Caudate nucleus (tissue), 63 donors: ENCODE measurements at places on chromosomes 7 and 10.

DNA sequence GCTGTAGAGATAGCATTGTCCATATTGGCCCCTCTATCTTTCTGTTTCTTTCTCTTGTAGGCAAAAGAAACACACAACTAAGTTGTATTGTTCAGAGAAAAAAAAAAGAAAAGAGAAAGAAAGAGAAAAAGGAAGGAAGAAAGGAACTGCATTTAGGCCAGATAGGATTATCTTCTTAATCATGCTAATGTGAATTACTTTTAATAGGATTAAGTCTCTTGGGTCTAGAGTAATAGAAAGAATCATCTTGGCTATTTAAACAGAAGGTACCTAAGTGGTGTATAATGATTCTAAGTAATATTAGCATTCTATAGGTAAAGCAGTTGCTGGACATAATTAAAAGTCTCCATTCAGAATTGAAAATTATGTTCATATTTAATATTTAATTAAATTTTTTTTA is 42.2 kb downstream of the GPR85 start:
- DNase-seq: no peak

- DNase-seq: no peak
Measured at GRCh38 chr10:85532773-85533172, 833.8 kb downstream of the GRID1 start.

GRCh38 chr7:104859754-104860426 is 154.1 kb upstream of the KMT2E start:
- DNase-seq: no peak

- no peak for DNase-seq
Measured at GRCh38 chr7:2524808-2525657, 5.5 kb downstream of the LFNG start.

- DNase-seq: no peak
Measured at GRCh38 chr10:99562631-99563030, 29.9 kb downstream of the NKX2-3 start.

- DNase-seq: peak; percentile 47
Measured at GRCh38 chr10:1187855-1188557, 131.8 kb downstream of the WDR37 start.

DNA sequence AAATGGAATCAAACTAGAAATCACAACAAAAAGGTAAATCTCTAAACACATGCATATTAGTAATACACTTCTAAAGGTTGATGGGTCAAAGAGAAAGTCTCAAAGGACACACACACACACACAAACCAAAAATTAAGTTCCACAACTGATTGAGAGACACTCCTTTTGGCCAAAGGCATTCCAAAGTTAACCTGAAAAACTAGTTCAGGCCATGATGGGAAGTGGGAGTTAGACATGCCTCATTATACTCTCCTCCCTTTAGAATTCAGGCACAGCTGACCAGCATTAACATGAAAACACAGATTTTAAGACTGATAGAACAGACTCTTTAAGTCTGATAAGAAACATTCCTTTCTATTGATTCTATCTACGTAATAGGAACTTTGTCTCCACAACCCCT is 332.4 kb upstream of the IGFBP3 start:
- DNase-seq: no peak

DNA sequence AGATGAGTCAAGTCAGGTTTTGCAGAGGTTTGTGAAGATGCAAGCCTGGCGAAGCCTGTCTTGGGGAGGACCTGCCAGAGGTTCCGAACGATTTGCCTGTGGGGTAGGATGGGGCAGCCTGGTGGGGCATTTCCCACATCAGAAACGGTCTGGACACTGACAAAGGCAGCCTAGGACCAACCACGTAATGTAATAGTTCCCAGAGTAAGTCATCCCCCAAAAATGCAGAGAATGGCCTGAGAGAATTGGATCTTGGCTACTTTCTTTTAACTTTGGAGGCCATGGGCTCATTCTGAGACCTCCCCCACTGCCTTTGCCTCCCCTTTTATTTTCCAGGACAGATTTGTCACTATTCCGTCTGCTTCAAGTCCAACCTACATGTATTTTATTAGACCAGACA is 168.9 kb upstream of the SH2B2 start:
- DNase-seq: no peak

GRCh38 chr10:79268742-79269141 is 78.5 kb upstream of the PPIF start:
- no peak for DNase-seq

- no peak for DNase-seq
Measured at GRCh38 chr10:50641626-50642025, 17.9 kb upstream of the SGMS1 start.

- DNase-seq: no peak
Measured at GRCh38 chr7:152103066-152103465, 77.6 kb downstream of the GALNT11 start.

- no peak for DNase-seq
Measured at GRCh38 chr7:90791596-90791995, 195.5 kb downstream of the CDK14 start.

DNA sequence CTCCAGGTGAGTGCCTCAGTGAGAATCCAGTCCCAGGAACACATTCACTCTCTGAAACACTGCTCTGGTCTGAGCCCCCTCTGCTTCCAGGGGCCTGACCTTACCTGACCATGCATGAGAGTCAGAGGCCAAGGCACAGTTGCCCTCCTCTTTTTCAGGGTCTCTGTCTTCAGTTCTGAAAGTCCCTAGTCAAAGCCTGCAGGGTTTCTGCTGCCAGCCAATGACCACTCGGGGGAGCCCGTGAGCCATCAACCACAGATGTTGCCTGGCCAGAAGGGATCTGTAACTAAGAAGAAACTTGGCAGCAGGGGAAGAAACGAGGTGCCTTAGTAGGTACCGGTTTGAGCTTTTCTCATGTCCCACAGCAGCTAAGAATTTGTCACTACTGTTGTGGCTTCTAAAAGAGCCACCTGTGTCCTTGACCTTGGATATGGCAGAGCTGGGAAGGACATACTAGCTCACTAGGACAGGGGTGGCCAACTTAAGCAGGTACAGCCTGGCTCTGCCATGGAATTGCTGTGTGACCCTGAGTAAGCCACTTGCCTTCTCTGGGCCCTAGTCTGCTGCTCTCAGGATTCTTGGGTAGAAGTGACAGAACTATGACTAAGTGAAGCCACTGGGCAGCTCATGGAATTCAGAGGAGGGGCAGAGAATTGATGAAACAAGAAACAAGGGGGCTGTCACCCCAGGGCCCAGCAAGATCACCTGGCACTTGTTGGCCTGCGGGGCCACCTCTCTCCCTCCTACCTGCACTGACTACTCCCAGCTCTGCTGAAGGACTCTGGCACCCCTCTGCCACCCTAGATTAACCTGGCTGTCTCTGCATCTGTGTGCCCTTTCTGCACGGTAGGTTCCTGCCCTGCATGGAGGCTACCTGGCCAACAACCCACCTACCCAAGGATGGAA is 83.8 kb upstream of the GPR26 start:
- DNase-seq: peak; percentile 46

GRCh38 chr10:119206603-119207365 is 587 bp upstream of the GRK5 start:
- DNase-seq: no peak

DNA sequence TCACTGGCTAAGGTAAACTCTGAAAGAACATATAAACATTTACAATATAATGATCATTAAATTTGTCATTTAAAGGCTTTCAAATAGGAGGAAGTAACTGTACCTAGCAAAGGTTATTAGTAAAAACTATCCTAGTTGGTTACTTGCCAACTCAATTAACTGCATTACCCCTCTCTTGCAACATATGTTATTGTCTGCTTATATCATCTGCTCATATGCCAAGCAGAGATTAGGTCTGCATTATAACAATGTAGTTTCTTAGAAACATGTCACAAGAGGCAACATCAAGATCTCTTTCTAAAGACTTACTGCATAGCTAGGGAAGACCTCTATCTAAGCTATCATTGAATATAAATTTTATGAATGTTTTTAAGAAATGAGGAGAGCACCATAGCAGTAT is 132.5 kb downstream of the RELN start:
- no peak for DNase-seq

- no peak for DNase-seq
Measured at GRCh38 chr10:100864978-100865377, 47.8 kb upstream of the SLF2 start.

- no peak for DNase-seq
Measured at GRCh38 chr10:113711142-113711541, 31.4 kb downstream of the CASP7 start.

- no peak for DNase-seq
Measured at GRCh38 chr10:35452171-35452570, 115.9 kb downstream of the CCNY start.

- no peak for DNase-seq
Measured at GRCh38 chr10:71711052-71711623, 8.4 kb downstream of the C10orf105 start.

- DNase-seq: no peak
Measured at GRCh38 chr7:75711656-75712514, 26.9 kb downstream of the HIP1 start.

DNA sequence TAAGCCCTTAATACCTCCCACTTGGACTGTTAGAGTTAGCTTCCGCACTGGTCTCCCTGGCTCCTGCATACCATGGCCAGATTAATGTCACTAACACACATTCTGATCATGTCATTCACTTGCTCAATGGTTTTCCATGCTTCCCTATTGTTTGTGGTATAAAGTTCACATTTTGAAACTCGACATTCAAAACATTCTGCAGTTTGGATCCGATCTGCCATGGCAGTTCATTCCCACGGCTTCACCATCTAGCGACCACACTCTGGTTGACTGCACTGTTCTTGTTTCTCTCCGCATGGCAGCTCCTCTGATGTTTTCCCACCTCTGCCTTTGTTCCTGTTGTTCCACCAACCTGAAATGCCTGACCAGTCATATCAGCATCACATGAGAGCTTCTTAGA is 87.4 kb upstream of the WAC start:
- no peak for DNase-seq

DNA sequence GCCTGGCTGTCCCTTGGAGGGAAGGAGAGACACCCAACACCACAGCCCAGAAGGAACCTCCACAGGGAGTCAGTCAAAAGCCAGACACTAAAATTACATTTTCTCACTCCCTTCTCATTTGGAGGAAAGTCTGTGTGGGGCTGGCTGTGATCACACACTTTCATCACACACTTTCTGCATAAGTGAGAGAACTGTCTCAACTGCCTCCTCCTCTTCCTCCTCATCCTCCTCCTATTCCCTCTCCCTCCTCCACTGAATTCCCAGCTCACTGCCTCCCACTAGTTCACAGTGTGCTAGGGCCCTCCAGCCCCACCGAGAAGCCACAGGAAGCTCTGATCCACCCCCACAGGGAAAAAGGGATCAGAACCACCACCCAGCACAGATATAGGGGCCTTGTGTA is 91.6 kb downstream of the KCNMA1 start:
- no peak for DNase-seq

DNA sequence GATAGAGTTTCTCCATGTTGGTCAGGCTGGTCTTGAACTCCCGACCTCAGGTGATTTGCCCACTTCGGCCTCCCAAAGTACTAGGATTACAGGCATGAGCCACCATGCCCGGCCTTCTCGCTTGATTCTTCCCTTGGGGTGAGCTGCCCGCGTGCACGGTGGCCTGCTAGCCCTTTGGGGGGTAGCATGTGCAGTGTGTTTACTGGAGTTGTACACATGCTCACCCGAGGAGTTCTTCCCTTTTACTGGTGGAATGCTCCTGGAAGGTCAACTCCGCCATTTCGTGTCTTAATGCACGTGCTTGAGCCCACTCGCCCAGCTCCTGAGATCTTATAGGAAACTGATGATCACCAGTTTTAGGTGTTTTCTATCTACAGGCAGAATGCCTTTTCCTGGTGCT is 17.0 kb upstream of the ADAMTS14 start:
- DNase-seq: no peak

GRCh38 chr7:130304878-130305277 is 11.9 kb downstream of the CPA4 start:
- no peak for DNase-seq

- no peak for DNase-seq
Measured at GRCh38 chr10:22501863-22502262, 156.6 kb downstream of the SPAG6 start.

GRCh38 chr7:113015034-113015645 is 71.5 kb downstream of the GPR85 start:
- no peak for DNase-seq

GRCh38 chr7:17490825-17491224 is 192.4 kb downstream of the AHR start:
- no peak for DNase-seq

DNA sequence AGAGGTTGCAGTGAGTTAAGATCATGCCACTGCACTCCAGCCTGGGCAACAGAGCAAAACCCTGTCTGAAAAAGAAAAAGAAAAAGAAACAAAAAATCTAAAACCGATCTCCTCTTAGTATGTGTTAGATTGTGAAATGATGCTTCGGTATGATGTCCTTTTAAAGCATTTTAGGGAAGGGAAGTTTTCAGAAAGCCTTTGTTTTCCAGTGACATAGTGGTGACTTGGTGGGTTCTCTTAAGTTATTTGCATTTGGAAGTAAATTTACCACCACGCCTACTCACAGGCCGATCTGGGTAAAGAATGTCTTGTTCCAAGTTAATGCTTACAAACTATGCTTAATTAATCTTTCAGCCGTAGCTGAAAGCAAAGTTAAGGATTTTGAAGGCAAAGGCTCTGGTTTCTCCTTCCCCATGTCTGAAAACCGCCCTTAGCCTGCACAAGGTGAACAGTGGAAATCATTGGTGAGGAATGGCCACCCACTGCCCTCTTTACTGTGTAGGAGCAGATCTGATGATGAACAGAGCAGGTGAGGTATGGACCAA is 10.7 kb downstream of the MTURN start:
- DNase-seq: no peak

GRCh38 chr7:140160308-140160707 is 16.5 kb downstream of the KDM7A start:
- no peak for DNase-seq

DNA sequence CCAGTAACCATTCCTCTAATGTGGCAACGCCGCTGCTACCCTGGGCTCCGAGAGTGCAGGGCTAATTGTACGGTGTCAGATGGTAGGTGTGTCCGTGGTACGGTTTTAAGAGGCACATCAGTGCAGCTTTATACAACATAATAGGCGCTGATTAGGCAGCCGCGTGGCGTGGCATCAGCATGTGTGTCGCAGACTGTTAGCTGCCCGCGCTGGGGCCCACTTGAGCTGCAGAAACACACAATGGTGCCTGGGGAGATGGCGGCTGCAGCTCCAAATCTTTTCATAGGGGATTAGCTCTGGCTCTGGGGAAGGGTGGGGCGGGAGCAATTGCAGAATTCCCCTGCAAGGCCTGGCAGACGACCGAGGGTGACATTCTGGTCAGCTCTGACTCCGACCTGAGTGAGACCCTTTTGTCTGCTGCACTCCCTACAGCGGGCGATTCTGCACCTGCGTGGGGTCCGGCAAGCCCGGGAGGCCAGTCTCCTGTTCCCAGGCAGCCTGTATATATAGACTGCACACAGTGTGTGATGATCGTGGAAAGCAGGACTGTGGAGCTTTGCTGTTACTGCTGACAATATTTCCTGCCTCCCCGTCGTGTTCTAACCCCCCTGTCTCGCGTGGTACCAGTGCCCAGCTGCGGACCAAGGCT is 722.7 kb upstream of the CELF2 start:
- DNase-seq: no peak
